Right ventricle myocardium inferior (tissue), 1 donor: ENCODE measurements at places on chromosomes 5 and 9. TPM values are rescaled to one million over a fixed set of nuclear protein-coding genes. Genes with fewer than 3 reads are reported as not detected.

- no peak for DNase-seq
Observed at GRCh38 chr9:125513668-125514413, 193.2 kb downstream of the MAPKAP1 start.

DNA sequence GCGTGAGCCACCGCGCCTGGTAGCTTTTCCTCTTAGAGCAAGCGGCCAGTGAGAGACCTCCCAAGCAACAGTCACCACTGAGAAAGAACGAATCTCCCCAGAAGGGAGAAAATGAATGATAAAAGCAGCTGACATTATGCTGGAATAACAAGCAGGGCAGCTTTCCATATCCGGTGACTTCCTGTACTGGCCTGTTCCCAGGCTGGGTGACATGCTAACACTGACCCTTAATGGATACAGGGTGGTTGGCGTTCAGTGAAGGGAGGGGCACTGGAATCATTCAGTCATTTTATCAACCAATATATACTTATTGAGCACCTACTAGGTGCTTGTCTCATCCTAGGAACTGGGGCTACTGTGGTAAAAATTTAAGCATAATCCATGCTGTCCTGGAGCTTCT is 357.3 kb upstream of the PANK3 start:
- no peak for DNase-seq

- DNase-seq: no peak
Observed at GRCh38 chr5:179973391-179973790, 65.7 kb upstream of the TBC1D9B start.

DNA sequence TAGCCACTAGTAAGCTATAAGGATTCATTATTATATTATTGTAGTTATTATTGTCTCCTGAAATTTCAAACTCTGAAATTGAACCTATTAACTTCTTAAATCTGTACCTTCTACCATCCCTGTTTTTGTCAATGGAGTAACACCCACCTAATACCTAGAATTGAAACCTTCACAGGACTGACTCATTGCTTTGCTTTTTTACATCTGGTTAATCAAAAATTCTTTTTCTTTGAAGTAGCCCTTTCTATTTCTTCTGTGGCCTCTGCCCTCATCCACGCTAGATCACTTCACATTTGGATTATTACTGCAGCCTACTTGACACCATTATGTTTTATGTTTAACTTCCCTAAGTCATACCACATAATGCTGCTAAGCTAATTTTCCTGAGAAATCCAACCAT is 35.6 kb downstream of the RBM27 start:
- DNase-seq: no peak

DNA sequence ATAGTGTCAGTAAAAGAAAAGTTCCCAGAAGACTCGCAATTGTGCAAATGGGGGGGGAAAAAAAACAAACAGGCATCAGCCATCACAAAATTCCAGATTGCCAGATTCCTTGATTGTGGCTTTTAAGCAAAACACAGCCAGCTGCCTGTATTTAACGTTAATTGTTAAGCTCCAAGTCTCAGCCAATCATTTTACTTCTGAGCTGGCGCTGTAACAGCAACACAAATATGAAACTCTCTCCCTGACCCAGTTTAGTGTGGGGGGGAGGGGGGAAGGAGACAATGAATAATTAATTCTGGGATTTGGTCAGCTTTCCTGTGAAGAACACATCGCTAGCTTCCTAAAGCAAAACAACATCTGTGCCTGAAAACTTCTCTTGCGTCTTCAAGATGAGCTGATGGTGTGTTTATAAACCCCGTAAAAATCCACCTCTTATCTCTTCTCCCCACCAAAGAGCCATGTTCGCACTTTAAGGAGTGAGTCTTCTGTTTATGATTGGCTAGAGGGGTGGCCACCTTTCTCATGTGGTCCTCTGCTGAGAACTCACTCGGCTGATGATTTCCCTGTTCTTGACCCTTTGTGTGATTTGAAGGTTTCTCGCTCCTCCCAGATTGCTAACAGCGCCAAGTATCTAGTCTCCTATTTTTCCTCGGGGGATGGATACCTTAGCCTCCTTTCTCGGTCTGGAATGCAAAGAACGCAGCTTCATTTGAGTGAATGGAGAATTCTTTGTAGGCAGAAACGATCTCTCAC is 160.2 kb upstream of the DAPK1 start:
- DNase-seq: no peak

DNA sequence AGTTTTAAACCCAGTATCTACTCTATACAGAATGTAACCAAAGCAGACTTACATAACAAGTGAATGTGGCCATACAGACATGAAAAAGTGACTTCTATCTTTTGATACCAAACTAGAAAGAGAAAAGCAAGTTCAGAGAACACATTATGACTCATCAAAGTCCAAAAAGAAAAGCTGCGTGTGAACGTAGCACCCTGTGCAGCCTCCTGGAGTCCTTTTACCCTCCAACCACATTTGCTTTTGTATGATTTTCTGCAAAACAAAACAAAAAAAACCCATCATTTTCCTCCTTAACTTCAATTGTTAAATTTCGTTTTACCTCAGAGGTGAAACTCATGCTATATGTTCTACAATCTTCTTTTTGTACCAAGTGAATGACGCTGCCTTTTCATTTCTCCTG is 2.8 kb upstream of the SMARCA2 start:
- DNase-seq: no peak

DNA sequence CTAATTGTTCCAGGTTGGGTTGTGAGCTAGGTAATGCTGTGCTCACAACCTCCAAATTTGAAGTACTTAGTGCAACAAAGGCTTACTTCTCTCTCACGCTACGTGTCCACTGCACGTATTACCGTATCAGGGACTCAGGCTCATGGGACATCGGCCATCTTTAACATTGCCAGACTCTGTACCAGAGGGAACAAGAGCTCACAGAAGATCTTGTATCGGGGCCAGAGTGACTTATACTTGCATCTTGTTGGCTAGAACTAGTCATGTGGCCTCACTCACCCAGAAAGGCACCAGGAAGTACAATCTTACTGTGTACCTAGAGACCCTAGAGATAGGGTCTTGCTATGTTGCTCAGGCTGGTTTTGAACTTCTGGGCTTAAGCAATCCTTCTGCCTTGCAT is 81.1 kb upstream of the KLF9 start:
- no peak for DNase-seq

DNA sequence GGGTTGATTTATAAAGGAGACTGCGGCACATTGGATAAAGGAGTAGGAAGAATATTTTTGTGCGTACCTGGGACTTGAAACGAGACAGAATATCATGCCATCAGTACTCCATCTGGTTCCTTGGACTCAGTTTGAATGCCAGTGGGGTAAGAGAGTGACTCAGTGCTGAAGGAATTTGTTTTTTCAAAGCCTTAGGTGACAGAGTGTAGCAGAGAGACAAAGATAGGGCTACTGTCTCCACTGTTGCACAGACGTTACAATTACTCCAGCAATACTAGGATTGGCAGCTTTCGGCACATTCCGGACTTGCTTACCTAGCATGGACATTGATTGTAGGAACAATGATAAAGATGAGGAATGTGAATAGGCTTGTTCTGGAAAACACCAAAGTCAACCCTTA is 250.7 kb downstream of the KCTD16 start:
- no peak for DNase-seq

GRCh38 chr5:62886603-62887315 is 308.1 kb downstream of the LRRC70 start:
- no peak for DNase-seq

GRCh38 chr9:18726546-18726945 is 252.6 kb downstream of the ADAMTSL1 start:
- no peak for DNase-seq

GRCh38 chr5:136710834-136711233 is 345.5 kb upstream of the TRPC7 start:
- no peak for DNase-seq

DNA sequence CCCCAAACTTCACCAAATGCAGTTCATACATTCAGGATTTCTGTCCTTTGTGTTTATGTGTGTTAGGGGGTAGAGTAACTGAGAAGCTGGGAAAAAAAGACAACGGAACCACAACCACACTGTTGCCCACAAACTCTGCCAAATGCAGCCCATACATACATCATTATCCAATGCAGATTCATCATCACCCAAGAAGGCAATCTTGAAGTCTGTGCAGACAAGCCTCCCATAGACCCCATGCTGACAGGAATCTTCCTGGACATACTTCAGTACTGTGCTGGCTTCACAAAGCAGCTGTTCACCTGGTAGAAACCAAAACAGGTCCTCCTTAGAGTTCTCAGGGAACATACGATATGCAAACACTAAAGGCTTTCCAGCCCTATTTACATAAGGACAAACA is 38.9 kb downstream of the MTMR12 start:
- no peak for DNase-seq

DNA sequence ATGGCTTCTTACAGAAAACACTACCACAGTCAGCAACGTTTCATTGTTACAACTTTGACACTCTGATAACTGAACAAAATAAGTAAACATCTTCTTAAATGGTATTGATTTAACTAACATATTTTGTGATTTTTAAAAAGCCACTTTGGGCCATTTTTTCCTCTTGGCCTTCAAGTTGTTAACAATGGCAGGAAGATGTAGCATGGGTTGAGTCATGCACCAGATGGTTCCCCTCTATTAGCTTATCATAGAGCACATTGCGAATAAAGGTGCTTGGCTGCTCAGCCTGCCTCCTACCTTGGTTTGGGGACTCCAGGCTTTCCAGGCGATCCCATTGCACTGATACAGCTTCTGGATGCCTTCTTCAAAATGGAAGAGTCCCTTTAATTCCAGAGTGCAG is 24.1 kb upstream of the CER1 start:
- DNase-seq: no peak

DNA sequence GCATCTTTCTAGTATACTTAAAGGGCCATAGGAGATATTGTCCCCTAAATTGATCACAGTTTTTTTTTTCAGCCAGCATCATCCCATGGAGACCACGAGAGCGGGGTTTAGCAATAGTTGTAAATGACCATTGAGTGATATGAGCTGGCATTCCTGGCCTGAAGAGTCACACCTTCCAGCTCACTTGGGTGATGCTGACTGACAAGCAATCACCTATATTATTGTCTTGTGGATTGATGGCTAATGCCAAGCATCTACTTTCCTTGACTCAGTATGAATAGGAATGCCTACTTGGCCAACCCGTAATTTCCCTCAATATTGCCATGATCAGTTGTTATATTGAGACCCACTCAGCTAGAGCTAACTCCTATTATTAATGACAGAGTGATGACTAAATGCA is 70.5 kb downstream of the ADAMTSL1 start:
- DNase-seq: no peak

DNA sequence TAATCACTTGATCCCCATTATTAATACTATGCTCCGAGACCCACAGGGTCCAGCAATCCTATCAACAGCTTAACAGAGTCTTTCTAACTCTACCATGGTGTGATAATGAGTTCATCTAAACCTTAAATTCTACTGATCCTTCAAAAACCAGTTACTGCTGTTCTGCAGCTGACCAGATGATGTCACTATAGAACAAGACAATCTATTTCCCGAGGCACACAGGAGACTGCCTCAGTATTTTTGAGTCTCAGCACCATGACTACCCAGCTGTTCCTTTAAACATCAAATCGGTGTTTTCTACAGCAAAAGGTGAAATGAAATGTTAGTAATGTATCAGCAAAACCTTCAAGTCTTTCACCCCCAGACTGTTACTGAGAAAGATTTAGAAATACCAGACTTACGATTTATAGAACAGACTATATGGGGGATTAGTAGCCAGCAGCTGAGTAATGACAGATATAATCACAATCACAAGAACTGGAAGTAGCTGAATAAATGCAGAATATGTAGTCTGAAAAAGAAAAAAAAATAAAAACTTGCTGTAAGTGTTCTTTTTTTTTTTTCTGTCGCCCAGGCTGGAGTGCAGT is 16.9 kb downstream of the DNAJC18 start:
- DNase-seq: no peak

DNA sequence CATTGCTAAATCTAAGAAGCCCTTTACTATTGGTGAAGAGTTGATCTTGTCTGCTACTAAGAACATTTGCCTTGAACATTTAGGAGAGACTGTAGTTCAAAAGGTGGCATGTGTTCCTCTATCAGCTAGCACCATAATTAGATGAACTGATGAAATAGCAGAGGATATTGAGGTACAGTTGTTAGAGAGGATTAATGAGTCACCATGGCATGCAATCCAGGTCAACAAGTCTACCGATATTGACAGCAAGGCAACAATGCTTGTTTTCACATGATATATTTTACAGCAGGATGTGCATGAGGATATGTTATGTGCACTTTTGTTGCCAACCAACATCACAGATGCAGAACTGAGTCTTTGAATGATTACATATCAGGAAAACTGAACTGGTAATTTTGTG is 134.3 kb upstream of the CDH9 start:
- DNase-seq: no peak

DNA sequence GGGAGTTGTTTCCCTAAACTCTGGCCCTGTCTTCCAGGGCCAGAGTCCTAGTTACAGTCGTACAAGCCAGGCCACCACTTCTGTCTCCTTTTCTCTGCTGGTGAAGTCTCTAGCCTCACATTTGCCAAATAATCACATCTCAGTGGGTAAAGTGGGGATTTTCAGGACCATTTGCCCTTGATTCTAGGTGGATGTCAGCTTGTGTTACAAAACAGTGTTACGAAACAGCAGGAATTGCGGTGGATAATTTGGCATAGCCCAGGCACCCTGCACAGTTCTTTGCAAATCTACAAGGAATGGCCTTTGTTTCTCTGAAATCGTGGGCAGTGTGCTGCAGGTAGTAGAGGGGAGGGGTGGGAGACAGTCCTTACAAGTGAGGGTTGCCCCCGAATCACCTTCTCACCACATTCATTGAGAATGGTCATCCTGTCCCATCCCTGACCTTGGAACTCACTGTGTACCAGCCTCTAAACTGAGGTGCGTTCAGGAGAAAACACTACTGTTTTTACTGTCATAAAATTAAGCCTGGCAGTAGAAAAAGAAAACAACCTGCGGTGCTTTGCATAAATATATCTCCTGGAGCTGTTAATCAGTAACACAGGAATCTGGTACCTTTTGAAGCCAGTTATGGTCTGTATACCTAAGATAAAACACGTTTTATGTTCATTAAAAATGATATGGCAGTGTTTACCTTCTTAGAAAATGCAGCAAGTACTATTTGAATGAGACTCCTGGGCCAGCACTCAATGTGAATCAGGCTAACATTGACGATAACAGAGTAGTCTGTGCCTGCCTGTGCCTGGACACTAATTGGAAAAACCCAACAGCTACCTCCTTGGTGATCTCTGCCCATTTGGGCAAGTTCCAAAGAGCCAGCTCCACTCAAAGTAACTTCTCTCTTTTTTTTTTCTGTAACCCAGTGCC is 44.3 kb downstream of the CYSTM1 start:
- no peak for DNase-seq

DNA sequence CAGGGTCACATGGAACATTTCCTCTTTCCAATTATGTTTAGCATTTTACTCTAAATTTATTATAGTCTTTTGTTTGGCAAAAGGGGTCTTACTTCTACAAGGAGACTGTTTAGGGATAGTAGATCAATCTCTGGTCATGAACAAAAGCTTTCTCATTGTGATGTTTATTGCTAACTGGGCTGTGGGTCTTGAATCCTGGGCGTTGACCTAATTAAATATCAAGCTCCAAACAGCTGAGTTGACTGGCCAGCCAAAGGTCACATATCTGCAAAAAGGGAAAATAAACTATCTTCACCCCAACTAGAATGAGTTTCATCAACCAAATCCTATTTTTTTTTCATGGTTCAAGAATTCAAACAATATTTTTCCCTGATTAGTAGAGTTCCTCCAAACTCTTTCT is 245.4 kb upstream of the TUT7 start:
- DNase-seq: no peak

SPACA9 gene
- 4.0 TPM for total RNA-seq

FGF1 gene
- total RNA-seq: 57.0 TPM

PCDHGA5 gene
- 5.7 TPM for total RNA-seq

ZBTB26 gene
- 4.6 TPM for total RNA-seq
